ENCODE measurements at places on chromosomes 1 and 21. TPM values are rescaled to one million over a fixed set of nuclear protein-coding genes. Genes with fewer than 3 reads are reported as not detected.

- no peaks in the 10 kb centered on the region for H3K27me3 ChIP-seq
- peak overlapping the region; percentile 98 for H3K4me3 ChIP-seq
- peaks cover 14% of the 10 kb centered on the region for H3K36me3 ChIP-seq
These were observed 581 bp downstream of the EFCAB14 start for GRCh38 chr1:46718340-46718726.

DNA sequence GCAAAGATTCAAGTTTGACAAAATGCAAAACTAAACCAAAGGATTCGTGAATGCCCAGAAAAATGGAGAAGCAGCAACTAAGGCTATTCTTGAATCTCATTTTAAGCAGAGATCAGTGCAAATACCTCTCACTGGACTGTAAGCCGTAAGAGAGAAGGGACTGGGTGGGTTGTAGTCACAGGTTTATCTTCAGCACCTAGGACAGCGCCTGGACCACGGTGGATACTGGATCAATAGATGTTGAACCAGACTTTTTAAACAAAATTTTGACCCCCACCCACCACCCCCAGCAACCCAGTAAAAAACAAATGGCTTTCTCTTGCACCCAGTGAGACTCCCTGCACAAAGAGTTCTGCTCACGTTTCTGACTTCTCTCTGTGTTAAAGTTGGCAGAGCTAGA is 347.1 kb downstream of the AJAP1 start:
- no peaks in the 10 kb centered on the region for H3K4me1 ChIP-seq
- H3K4me3 ChIP-seq: no peak overlapping the region
- no peaks in the 10 kb centered on the region for H3K36me3 ChIP-seq
- no peaks in the 10 kb centered on the region for H3K27me3 ChIP-seq
- no peak overlapping the region for H3K27ac ChIP-seq

DNA sequence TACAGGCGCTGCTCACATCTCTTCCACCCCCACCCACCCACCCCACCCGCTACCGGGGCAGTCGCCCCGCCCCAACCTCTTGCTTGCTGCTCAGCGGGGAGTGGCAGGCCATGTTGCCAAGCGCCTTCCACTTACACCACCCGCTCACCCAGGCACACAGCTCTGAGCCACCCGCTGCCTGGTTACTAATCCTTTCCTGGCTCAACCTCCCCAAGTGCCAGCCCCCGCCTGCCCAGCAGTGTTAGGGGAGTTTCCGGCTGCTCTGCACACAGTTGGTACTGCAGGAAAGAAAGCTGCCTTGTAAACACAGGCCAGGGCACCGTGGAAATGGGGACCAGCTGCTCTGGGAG is 56.2 kb downstream of the LACTBL1 start:
- no peak overlapping the region for H3K4me3 ChIP-seq
- no peaks in the 10 kb centered on the region for H3K27me3 ChIP-seq
- no peaks in the 10 kb centered on the region for H3K36me3 ChIP-seq
- no peak overlapping the region for H3K27ac ChIP-seq
- H3K4me1 ChIP-seq: no peaks in the 10 kb centered on the region

GRCh38 chr1:237570530-237570929 is 320.2 kb downstream of the ZP4 start:
- DNase-seq: no peak
- no peak overlapping the region for H3K27ac ChIP-seq
- H3K4me3 ChIP-seq: no peak overlapping the region
- no peaks in the 10 kb centered on the region for H3K36me3 ChIP-seq
- no peaks in the 10 kb centered on the region for H3K4me1 ChIP-seq

GRCh38 chr21:44897326-44898010 is 23.2 kb downstream of the ITGB2 start:
- DNase-seq: no peak
- no peaks in the 10 kb centered on the region for H3K4me1 ChIP-seq
- H3K36me3 ChIP-seq: no peaks in the 10 kb centered on the region
- no peaks in the 10 kb centered on the region for H3K27me3 ChIP-seq
- no peak overlapping the region for H3K27ac ChIP-seq
- H3K4me3 ChIP-seq: no peak overlapping the region

- peaks cover 74% of the 10 kb centered on the region for H3K4me1 ChIP-seq
- no peaks in the 10 kb centered on the region for H3K36me3 ChIP-seq
- peak overlapping the region; percentile 97 for H3K27ac ChIP-seq
- peak overlapping the region; percentile 72 for H3K4me3 ChIP-seq
These were observed 590 bp downstream of the CNN3 start for GRCh38 chr1:94926126-94926914.

GRCh38 chr1:119732465-119733168 is 20.9 kb downstream of the PHGDH start:
- DNase-seq: no peak
- peaks cover 6% of the 10 kb centered on the region for H3K36me3 ChIP-seq
- no peak overlapping the region for H3K4me3 ChIP-seq
- no peaks in the 10 kb centered on the region for H3K4me1 ChIP-seq
- no peak overlapping the region for H3K27ac ChIP-seq

DNA sequence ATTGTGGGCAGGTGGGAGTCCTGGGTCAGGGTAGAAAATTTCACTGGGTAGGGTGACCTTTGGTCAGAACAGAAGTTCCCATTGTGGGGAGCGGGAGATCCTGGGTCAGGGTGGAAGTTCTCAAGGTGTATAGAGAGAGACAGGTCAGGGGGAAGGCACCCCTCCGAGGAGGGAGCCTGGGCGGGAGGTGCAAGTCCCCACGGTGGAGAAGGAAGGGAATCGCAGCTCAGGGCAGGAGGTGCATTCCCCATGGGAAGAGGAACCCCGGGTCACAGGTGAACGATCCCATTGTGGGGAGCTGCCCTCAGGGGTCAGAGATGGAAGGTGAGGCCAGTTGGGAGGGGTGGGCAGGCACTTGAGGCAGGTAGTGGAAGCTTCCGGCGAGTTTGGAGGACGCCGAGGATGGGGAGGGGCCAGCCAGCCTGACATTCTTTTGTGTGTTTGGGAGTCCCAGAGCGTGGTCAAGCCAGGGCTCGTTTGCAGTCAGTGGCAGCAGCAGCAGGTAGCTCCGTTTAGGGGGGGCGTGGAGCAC is 637 bp downstream of the LYPLA2 start:
- H3K36me3 ChIP-seq: no peaks in the 10 kb centered on the region
- no peaks in the 10 kb centered on the region for H3K27me3 ChIP-seq
- H3K4me3 ChIP-seq: peak overlapping the region; percentile 86
- peak overlapping the region; percentile 83 for H3K27ac ChIP-seq
- DNase-seq: no peak
- H3K4me1 ChIP-seq: peaks cover 33% of the 10 kb centered on the region

DNA sequence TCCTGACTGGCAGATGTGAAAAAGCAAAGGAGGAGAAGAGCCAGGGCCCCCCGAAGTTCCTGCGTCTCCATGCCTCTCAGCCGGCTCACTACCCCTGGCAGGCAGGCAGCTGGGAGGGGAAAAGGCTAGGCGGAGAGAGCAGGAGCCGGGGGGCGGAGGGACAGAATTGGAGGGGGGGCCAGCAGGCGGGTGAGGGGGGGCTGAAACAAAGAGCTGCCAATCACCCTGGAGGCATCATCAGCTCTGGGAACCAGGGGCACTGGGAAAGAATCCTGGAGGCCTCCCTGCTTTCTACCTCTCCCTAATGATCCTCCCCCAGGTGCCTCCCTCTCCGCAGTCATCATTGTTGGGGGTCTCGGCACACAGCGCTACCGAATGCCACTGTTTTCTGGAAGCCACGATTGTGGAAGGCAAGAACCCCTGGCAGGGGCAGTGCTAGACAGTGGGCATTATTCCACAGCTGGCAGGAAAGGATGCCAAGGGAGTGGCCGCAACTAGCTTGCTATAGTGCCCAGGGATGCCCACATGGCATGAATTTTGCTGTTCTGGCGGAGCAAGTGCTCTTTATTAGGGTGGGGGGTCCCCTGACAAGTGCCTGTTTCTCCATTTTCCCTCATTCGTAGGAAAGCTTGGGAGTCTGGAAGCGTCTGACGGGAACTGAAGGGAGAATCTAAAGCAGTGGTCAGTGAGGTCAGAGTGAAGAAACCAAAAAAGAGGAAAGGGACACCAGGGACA is at the start of gene THBS3:
Gene THBS3 (minus strand): TSS at position 92 of the 735 bp plus-strand sequence. CDS start 21 bp downstream, at position 71.
- no peaks in the 10 kb centered on the region for H3K36me3 ChIP-seq
- no peak for DNase-seq
- H3K4me1 ChIP-seq: peaks cover 38% of the 10 kb centered on the region
- peak within 1 kb of the TSS; percentile 78 for H3K4me3 ChIP-seq
- H3K27me3 ChIP-seq: no peaks in the 10 kb centered on the region
- peak within 1 kb of the TSS; percentile 99 for H3K27ac ChIP-seq

GRCh38 chr1:156123356-156124196 is 9.1 kb downstream of the LMNA start:
- H3K4me1 ChIP-seq: peaks cover 100% of the 10 kb centered on the region
- H3K27ac ChIP-seq: peak overlapping the region; percentile 97
- DNase-seq: peak; percentile 99
- no peaks in the 10 kb centered on the region for H3K27me3 ChIP-seq

- no peaks in the 10 kb centered on the region for H3K36me3 ChIP-seq
- no peak overlapping the region for H3K4me3 ChIP-seq
- no peaks in the 10 kb centered on the region for H3K4me1 ChIP-seq
- H3K27me3 ChIP-seq: no peaks in the 10 kb centered on the region
These were observed 4.1 kb downstream of the KMO start for GRCh38 chr1:241536304-241536703.

- no peak overlapping the region for H3K4me3 ChIP-seq
- DNase-seq: no peak
- H3K27ac ChIP-seq: no peak overlapping the region
These were observed 100.2 kb downstream of the TNFSF18 start for GRCh38 chr1:172950528-172950927.

GRCh38 chr1:229385853-229386456 is 43.1 kb upstream of the CCSAP start:
- no peak overlapping the region for H3K4me3 ChIP-seq
- H3K4me1 ChIP-seq: no peaks in the 10 kb centered on the region
- no peak overlapping the region for H3K27ac ChIP-seq
- H3K27me3 ChIP-seq: no peaks in the 10 kb centered on the region
- H3K36me3 ChIP-seq: no peaks in the 10 kb centered on the region

GRCh38 chr21:17542371-17543011 is 29.6 kb downstream of the CXADR start:
- no peaks in the 10 kb centered on the region for H3K36me3 ChIP-seq
- no peaks in the 10 kb centered on the region for H3K27me3 ChIP-seq
- H3K4me1 ChIP-seq: no peaks in the 10 kb centered on the region
- H3K4me3 ChIP-seq: no peak overlapping the region
- DNase-seq: no peak

- no peaks in the 10 kb centered on the region for H3K27me3 ChIP-seq
- no peak overlapping the region for H3K4me3 ChIP-seq
- no peaks in the 10 kb centered on the region for H3K36me3 ChIP-seq
- no peak overlapping the region for H3K27ac ChIP-seq
These were observed 31.1 kb downstream of the ROR1 start for GRCh38 chr1:63804829-63805484.

DNA sequence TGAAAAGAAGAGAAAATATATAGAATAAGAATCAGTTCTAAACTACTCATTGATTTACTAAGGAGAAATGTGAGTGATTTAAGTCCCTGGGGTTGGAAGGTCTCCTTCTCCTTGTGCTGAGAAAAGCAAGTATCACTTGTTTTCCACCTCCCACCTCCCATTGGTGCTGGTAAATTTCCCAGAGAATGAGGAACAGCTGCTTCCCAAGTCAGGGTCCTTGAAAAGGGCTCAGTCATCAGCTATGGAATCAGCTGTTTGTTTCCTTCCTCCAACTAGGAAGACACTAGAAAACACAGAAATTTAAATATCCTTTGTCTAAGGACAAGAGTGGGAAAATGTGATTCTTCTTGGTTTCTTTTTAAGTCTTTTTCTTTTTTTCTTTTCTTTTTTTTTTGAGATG is 131.3 kb upstream of the C1orf21 start:
- H3K4me3 ChIP-seq: no peak overlapping the region
- no peaks in the 10 kb centered on the region for H3K27me3 ChIP-seq
- H3K27ac ChIP-seq: no peak overlapping the region
- no peaks in the 10 kb centered on the region for H3K4me1 ChIP-seq

GRCh38 chr1:228120351-228120750 is 11.3 kb upstream of the MRPL55 start:
- peaks cover 9% of the 10 kb centered on the region for H3K4me1 ChIP-seq
- H3K27ac ChIP-seq: peak overlapping the region; percentile 46
- H3K36me3 ChIP-seq: no peaks in the 10 kb centered on the region
- no peak overlapping the region for H3K4me3 ChIP-seq

GRCh38 chr1:206800891-206801290 is 28.6 kb upstream of the IL10 start:
- no peaks in the 10 kb centered on the region for H3K27me3 ChIP-seq
- H3K4me1 ChIP-seq: no peaks in the 10 kb centered on the region
- DNase-seq: no peak
- H3K27ac ChIP-seq: no peak overlapping the region

GRCh38 chr1:232244426-232244825 is 385.5 kb downstream of the SIPA1L2 start:
- no peaks in the 10 kb centered on the region for H3K27me3 ChIP-seq
- H3K4me1 ChIP-seq: no peaks in the 10 kb centered on the region
- no peak overlapping the region for H3K27ac ChIP-seq
- no peak overlapping the region for H3K4me3 ChIP-seq
- no peak for DNase-seq

GRCh38 chr1:239456788-239457187 is 70.4 kb downstream of the CHRM3 start:
- H3K36me3 ChIP-seq: no peaks in the 10 kb centered on the region
- no peaks in the 10 kb centered on the region for H3K27me3 ChIP-seq
- no peak overlapping the region for H3K27ac ChIP-seq

GRCh38 chr1:192998536-192998935 is 60.6 kb downstream of the UCHL5 start:
- H3K27me3 ChIP-seq: no peaks in the 10 kb centered on the region
- no peak for DNase-seq
- H3K4me1 ChIP-seq: no peaks in the 10 kb centered on the region
- no peaks in the 10 kb centered on the region for H3K36me3 ChIP-seq

- H3K36me3 ChIP-seq: no peaks in the 10 kb centered on the region
- peaks cover 41% of the 10 kb centered on the region for H3K4me1 ChIP-seq
- peak overlapping the region; percentile 76 for H3K27ac ChIP-seq
- no peaks in the 10 kb centered on the region for H3K27me3 ChIP-seq
- H3K4me3 ChIP-seq: no peak overlapping the region
These were observed 57.8 kb downstream of the FOXO6 start for GRCh38 chr1:41418857-41419583.

Gene ELAVL4
- 2.2 TPM for total RNA-seq

Gene LAMC1
- total RNA-seq: 217 TPM

Gene ANP32E
- total RNA-seq: 16.7 TPM

Gene HOOK1
- 24.6 TPM for total RNA-seq

Gene FAM167B
- total RNA-seq: 3.7 TPM

Gene TMEM269
- not detected for total RNA-seq

Gene MIXL1
- total RNA-seq: not detected

Data from vagina (tissue), 2 donors.